Camera-type eye (tissue), 1 donor: ENCODE measurements at places on chromosomes 1 and 21. TPM values are rescaled to one million over a fixed set of nuclear protein-coding genes. Genes with fewer than 3 reads are reported as not detected.

Gene S100A7A
- total RNA-seq: not detected

Gene RGS8
- 160 TPM for total RNA-seq

Gene KRTAP13-2
- not detected for total RNA-seq

Gene ADAMTS4
- total RNA-seq: 5.4 TPM

Gene CD48
- 2.6 TPM for total RNA-seq

Gene DPT
- 54.1 TPM for total RNA-seq

Gene PROX1
- total RNA-seq: 92.5 TPM

Gene AQP10
- total RNA-seq: not detected

Gene GPR61
- 4.8 TPM for total RNA-seq

Gene PGLYRP4
- total RNA-seq: 0.27 TPM

Gene LRRC52
- total RNA-seq: 0.27 TPM

Gene SELE
- total RNA-seq: 6.9 TPM

Gene SPRR2B
- total RNA-seq: not detected

Gene AVPR1B
- not detected for total RNA-seq

Gene PDXK
- total RNA-seq: 67.3 TPM

Gene TP73
- total RNA-seq: 1.5 TPM

Gene TLR5
- 4.9 TPM for total RNA-seq

Gene FGR
- 3.7 TPM for total RNA-seq

Gene KRTAP21-1
- 1.3 TPM for total RNA-seq

Gene HSPB7
- total RNA-seq: 5.3 TPM

Gene ANGPTL1
- 62.8 TPM for total RNA-seq

Gene KIF2C
- 6.5 TPM for total RNA-seq

Gene FABP3
- total RNA-seq: 27.0 TPM

Gene JAM2
- 55.3 TPM for total RNA-seq

Gene CNIH4
- total RNA-seq: 24.2 TPM

Gene NTNG1
- 19.1 TPM for total RNA-seq

Gene CFAP45
- not detected for total RNA-seq

Gene IPO13
- 29.4 TPM for total RNA-seq

Gene PPCS
- total RNA-seq: 29.7 TPM

Gene WNT4
- total RNA-seq: 3.1 TPM

Gene KCNJ9
- 4.1 TPM for total RNA-seq

Gene REN
- total RNA-seq: not detected

Gene GSTM4
- 15.4 TPM for total RNA-seq

Gene LRRC38
- 1.6 TPM for total RNA-seq

Gene GSTM2
- total RNA-seq: 92.3 TPM

Gene TACSTD2
- 22.6 TPM for total RNA-seq

Gene CFHR5
- total RNA-seq: not detected

Gene ILDR2
- 153 TPM for total RNA-seq

Gene RBM11
- total RNA-seq: 4.1 TPM

Gene OPRD1
- 5.2 TPM for total RNA-seq

Gene CGN
- 27.3 TPM for total RNA-seq

Gene KRTAP7-1
- not detected for total RNA-seq

Gene CADM3
- 89.3 TPM for total RNA-seq

Gene GBP4
- 6.5 TPM for total RNA-seq

Gene CITED4
- total RNA-seq: 11.2 TPM

Gene OR2AJ1
- not detected for total RNA-seq

Gene ACOT11
- 26.9 TPM for total RNA-seq

Gene CA6
- not detected for total RNA-seq

Gene TDRKH
- 12.3 TPM for total RNA-seq

Gene MSH4
- 0.77 TPM for total RNA-seq

Gene CYP4A22
- total RNA-seq: not detected

Gene IL20
- not detected for total RNA-seq

Gene ZNF124
- 124 TPM for total RNA-seq

Gene GABPB2
- total RNA-seq: 25.1 TPM

Gene ACTN2
- 43.1 TPM for total RNA-seq

Gene CDK18
- 7.0 TPM for total RNA-seq

Gene SPATA21
- total RNA-seq: not detected
